ENCODE measurements at places on chromosomes 7 and 10.

GRCh38 chr7:15839416-15840100, 153.1 kb upstream of the MEOX2 start:
- no peak for DNase-seq

DNA sequence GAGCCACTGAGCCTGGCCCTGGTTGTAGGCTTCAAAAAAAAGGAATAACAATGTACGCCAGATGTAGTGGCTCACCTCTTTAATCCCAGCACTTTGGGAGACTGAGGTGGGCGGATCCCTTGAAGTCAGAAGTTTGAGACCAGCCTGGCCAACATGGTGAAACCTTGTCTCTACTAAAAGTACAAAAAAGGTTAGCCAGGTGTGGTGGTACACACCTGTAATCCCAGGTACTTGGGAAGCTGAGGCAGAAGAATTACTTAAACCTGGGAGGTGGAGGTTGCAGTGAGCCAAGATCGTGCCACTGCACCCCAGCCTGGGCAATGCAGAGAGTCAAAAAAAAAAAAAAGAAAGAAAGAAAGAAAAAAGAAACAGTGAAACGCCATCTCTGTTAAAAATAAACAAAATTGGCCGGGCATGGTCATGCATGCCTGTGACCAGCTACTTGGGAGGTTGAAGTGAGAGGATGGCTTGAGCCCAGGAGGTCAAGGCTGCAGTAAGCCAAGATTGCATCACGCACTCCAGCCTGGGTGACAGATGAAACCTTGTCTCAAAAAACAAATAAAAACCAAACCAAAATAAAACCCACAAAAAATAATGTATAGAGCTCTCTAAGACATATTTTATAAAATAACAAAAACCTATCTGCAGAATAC, 4.7 kb upstream of the KLHDC10 start:
- DNase-seq: no peak

DNA sequence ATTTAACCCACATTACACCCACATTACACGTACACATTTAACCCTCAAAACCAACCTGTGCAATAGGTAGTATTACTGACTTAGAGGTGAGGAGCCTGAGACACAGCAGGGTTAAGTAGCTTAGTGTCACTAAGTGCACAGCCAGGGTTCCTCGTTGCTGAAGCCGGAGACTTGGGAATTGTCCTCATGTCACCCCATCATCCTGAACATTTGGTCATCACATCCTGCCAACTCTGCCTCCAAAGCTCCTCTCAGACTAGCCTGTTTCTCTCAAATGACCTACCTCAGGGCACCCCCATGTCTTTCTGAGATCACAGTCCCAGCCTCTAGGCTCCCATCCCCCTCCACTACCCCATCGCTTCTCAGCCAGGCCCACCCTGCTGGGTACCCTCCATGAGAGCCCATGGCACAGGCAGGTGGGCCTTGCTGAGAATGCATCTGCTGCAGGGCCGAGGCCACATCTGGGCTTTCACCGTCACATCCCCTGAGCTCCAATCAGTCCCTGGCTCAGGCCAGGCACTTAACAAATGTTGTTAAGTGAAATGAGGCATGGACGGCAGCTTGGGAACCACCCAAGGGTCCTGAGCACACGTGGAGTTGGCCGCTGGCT, 21.1 kb upstream of the PCBD1 start:
- no peak for DNase-seq

DNA sequence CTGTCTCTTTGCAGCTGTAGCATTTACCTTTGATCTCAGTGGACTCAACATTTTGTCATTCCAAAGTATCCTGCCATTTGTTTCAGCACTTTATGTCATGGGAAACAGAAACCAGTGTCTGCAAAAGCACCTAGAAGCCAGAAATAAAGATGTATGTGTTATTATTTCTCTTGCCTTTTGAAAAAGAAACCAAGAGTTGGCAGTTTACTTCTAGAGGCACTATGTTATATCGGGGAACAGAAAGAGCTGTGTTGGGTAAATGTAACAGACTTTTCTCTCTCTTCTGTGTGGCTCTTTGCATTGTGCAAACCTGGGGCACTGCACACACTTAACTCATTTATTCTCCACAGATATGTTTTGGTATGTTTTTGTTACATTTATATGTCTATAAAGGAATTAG, 36.7 kb downstream of the ZNF138 start:
- no peak for DNase-seq

GRCh38 chr10:130767116-130767730, 544.3 kb downstream of the TCERG1L start:
- no peak for DNase-seq

- DNase-seq: no peak
Measured at GRCh38 chr7:27241189-27242056, 1.2 kb upstream of the EVX1 start.

- no peak for DNase-seq
Measured at GRCh38 chr10:48526011-48526821, 78.7 kb downstream of the ARHGAP22 start.

DNA sequence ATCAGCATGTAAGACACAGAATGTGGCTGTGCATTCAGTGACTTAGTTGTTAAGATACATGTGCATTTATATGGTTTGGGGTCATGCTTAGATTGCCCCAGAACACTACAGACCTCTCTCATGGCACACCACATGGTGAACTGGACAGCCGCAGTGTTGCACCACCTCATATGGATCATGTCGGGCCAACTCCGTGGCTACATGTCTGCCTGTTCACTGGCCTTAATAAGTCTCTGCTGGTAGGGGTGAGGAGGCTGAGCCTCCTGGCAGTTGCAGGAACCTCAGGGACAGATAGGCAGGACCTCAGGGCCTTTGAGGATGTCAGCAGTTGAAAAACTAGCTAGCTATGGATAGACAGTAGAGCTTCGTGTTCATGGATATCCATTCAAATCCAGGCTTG, 751.0 kb downstream of the GRID1 start:
- DNase-seq: no peak

DNA sequence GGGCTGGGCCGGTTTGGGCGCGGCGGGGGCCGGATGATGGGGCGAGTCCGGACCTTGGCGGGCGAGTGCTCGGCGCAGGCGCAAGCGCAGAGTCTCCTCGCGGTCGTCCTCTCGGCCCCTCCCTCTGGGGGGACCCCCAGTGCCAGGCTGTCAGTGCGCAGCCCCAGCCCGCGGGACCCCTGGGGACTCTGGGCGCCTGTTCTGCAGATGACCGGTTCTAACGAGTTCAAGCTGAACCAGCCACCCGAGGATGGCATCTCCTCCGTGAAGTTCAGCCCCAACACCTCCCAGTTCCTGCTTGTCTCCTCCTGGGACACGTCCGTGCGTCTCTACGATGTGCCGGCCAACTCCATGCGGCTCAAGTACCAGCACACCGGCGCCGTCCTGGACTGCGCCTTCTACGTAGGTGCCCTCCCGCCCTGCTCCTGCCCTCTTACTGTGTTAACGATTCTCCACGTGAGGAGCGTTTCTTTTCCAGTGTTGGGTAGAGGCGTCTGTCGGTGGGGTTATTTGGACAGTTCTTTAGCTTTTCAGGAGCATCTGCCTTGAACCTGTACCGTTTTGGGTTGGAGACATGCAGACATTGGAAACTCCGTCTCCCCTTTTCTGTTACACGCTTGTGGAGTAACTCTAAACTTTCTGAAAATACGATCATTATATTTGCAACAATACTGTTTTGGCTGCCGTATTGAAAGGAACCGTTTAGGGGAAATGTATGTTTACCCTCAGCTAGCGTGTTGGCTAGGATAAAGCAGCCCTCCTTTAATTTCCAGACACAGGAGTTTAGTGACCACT, 706 bp downstream of the BUB3 start:
- DNase-seq: peak; percentile 70

- DNase-seq: no peak
Measured at GRCh38 chr7:138049505-138050116, 26.6 kb upstream of the AKR1D1 start.

DNA sequence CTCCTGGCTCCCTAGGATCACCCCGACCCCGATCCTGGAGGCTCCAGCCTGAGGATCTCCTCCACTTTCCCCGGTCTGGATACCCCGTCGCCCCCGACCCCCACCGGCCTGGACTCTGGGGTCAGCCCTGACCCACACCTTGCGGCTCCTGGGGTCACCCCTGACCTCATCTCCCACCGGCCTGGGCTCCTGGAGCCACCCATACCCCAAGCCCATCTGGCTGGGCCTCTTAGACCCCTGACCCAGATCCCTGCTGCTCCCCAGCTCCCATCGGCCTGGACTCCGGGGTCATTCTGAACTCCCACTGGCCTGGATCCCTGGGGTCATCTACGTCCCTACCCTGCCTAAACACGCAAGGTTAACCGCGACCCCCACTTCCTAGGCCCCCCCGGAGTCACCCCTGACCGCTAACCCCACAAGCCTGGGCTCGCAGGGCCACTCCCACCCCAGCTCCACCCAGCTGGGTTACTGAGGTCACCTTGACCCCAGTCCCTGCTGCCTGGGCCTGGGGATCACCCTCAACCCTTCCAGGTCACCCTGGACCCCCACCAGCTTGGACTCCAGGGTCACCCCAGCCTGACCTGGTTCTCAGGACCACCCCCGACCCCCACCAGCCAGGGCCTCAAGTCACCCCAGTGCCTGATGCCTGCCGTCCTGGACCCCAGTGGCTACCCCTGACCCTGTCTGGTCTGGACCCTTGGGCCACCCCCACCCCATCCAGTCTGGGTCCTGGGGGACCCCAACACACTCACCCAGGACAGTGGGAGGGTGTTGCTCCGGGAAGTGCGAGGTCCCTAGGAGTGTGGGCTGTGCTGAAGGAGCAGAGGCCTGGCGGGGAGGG, 1.2 kb downstream of the FOXK1 start:
- DNase-seq: peak; percentile 49
